ENCODE measurements at places on chromosomes 4 and X.

DNA sequence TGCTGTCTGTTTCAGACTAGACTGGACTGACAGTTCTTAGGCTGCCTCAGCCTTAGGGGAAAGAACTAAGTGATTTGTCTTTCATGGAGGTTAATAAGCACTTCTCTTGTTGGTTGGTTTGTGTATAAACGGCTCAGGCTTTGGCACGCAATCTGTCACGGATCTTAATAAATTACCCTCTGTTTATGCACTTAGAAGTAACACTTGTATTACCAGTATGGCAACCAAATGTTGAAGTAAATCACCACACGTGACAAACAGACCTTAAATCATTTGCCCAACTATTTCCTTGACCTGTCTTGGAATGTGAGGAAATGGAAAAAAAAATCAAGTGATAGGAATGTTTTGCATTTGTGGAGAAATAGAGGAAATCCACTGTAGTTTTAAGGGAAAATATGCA is 69.9 kb downstream of the TEX13A start:
- no peak for DNase-seq

DNA sequence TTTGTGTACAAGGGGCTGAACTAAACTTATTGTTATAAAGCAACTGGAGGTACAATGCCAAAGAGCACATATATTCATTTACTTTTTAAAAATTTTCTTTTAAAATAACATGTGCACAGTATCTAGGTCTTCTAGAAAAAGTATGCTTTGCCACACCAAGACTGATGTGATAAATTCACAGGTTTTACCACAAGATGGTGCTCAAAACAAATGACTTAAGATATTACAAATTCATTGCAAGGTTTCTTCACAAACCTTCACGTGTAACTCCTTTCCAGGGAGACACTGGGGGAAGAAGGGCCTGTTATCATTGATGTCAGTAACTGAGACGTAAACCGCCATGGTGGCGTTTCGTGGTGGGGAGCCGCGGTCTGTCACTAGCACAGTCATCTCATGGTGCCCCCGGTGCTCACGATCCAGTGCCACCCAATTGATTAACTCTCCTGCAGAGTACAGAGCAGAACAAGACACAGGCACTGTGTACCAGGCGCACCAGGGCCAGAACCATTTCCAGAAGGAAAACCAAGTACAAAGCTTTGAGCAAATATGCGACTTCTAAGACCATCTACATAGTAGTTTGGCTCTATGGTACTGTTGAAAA is 162.2 kb downstream of the DCHS2 start:
- DNase-seq = no peak

DNA sequence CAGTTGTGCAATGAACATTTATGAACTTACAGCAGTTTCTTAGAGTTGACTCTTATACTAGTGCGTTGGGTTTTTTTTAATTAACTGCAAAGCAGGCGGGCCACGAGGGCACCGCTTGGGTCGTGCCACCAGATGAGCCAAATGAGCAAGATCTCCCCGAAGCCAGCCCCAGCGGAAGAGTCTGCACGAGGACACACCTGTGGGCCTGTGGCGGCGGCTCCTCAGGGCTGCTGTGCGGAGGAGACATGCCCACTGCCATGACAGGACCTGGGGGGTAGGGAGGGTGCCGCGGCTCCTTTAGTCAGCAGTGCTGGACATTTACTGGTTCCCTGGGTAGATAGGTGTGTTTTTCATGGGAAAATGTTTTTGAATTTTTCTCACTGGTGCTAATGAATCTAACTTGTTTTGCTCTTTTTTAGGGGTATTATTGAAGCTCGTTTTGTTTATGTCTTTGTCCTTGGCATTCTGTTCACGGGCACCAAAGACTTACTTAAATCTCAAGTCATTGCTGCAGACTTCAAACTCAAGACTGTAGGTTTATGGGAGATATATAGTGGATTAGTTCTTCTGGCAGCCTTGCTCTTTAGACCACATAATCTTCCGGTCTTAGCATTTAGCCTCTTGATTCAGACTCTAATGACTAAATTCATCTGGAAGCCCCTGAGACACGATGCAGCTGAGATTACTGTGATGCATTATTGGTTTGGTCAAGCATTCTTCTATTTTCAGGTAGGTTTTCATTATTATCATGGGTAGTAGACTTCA is 31.2 kb downstream of the PIGG start:
- no peak for DNase-seq

- DNase-seq = no peak
Observed at GRCh38 chr4:122960611-122961000, 38.2 kb upstream of the NUDT6 start.

GRCh38 chrX:2928583-2929434 is at the start of gene ARSD:
ARSD (minus strand) TSS chrX:2929339; CDS start chrX:2929275, 64 bp downstream.
- DNase-seq = peak; percentile 34

GRCh38 chr4:139556724-139557555 is 921 bp upstream of the SETD7 start:
- DNase-seq = peak; percentile 75

- no peak for DNase-seq
Observed at GRCh38 chrX:103517246-103517645, 2.0 kb downstream of the RAB40A start.

GRCh38 chrX:152904151-152905080 is 6.5 kb downstream of the ZNF185 start:
- peak; percentile 64 for DNase-seq

- no peak for DNase-seq
Observed at GRCh38 chr4:121272526-121272925, 108.3 kb downstream of the QRFPR start.

DNA sequence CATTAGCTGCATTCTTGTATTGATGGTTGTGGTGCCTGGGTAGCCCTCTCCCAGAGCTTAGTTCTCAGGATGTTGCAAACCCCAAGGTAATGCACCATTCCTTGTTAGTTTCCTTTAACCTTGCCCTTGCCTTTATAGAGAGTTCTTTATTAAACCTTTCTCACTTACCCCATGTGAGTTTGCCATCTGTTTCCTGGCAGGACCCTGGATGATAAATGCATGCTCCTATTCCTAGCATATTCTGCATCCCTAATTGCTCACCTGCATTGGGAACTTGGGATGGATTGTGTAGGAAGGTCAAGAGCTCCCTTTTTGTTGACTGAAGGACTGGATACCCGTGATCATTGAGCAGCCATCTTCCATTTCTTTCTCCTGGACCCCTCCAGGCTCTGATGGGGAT is 59.9 kb upstream of the AP1S2 start:
- DNase-seq = no peak

DNA sequence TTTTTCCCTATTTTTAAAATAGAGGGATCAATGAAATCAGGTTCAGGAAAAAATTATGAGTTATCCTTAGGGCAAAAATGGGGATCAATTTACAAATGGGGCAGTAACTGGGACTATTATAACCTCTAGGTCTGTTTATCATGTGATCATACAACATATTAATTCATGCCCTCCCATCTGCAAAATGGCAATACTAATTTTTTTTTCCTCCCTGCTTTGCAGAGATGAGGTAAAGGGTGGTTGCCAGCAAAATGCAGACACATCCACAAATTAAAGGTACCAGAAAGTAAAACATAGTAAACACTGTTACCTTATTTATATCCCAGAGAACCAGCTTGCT is 467 bp downstream of the HSD17B11 start:
- no peak for DNase-seq

DNA sequence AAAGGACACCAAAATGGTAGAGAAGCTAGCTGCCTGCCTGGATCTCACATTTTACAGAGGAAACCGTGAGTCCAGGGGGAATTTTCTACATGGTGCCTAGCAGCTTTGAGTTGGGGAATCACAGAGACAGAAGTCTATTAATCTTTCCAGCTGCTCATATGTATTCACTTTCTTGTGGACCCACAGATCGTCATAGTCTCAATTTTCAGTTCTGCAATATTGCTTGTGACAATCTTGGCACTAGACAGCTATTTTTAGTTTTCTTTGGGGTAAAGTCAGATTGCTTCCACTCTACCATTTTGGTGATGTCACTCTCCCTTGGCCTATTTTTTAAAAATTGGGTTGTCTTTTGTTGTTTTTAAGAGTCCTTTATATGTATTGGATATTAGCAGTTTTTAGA is 233.4 kb upstream of the STK26 start:
- no peak for DNase-seq

GRCh38 chrX:100687546-100687945 is 43.5 kb downstream of the SRPX2 start:
- DNase-seq = peak; percentile 6

DNA sequence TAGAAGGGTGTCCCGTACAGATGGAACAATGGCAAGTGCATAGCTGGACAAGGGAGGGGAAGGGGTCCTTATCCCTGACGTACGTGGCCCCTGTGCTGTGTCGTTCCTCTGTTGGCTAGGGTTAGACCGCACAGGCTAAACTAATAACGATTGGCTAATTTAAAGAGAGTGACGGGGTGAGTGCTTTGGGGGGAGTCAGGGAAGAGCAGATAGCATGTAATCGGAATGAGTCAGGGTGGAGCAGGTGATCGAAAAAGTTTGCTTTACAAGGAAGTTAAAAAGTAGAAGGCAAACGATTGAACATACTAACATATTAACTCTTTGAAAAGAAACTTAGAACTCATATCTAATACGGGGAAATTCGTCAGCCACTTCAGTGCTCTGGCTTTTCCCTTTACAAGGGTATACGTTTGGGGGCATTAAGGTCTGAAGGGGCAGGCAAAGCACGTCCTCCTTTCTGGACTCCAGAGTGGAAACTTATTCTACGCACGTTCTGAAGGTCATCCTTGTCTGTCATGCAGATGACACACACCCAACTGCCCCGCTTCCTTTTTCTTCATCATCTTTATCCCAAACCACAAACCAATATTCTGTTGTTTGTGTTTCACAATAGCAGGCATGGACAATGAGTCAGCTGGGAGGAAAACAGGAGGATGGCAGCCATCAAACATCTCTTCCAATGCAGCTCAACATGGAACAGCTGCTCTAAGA is 10.2 kb upstream of the CRLF2 start:
- no peak for DNase-seq

GRCh38 chr4:155530857-155531256 is 135.8 kb upstream of the GUCY1A1 start:
- DNase-seq = no peak

DNA sequence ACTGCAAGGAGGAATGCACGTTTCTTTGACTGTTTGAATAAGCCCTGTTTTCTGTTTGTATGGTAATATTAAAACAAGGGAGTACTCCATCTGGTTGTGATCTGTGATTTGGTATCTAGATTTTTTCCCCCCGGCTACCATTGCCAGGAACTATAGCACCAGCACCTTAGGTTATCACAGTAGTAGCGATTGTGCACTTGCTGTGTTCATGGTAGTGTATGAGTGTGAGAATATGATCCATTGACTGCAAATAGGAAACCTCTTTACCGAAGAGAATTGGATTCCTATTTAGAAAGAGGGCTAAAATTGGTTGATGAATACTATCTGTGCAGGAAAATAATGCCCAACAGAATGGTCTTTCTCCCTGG is 69.9 kb downstream of the LARP7 start:
- no peak for DNase-seq

DNA sequence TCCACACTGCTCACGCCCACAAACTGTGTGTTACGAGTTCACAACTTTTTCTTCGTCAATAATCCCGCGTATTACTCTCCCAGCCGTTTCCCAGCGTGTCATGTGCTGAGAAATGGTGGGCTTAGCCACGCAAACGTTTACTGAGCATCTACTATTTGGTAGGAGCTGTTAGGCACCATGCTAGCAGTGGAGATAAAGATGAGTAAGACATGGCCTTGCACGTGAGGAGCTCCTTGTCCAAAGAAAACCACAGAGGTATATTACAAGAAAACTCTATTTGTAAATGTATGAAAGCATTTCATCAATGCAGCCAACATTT is 821 bp upstream of the TMEM128 start:
- DNase-seq = no peak

GRCh38 chr4:144509088-144510015 is 136.6 kb upstream of the HHIP start:
- DNase-seq = no peak

DNA sequence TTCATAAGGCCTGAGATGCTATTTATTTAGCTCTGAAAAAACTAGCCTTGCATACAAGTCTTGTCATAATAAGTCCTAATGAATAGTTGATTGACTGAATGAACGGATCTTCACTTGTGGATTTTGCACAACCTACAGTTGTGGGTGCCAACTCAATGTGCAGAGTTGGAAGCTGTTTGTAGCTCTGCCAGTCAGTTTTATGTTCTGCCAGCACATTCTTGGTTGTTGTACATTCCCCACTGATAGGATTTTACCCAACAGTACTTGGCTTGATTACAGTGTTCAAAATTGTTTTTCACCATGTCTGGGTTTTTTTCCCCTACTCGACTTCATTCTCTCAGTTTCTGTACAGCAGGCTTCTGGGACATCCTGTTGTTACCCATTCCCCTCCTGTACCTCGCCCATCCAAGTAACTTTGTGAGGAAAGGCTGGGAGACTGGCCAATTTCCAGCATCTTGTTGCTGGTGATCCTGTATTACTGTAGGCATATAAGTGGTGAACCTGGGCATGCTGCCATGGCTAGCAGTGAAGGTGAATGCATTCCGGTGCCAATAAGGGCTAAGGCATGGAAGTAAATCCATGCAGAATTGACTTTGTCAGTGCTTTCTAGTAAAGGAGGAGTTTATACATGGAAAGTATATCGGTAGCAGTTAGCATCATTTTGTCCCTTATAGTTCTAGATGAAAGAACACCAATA is 22.8 kb downstream of the IL1RAPL1 start:
- DNase-seq = no peak

DNA sequence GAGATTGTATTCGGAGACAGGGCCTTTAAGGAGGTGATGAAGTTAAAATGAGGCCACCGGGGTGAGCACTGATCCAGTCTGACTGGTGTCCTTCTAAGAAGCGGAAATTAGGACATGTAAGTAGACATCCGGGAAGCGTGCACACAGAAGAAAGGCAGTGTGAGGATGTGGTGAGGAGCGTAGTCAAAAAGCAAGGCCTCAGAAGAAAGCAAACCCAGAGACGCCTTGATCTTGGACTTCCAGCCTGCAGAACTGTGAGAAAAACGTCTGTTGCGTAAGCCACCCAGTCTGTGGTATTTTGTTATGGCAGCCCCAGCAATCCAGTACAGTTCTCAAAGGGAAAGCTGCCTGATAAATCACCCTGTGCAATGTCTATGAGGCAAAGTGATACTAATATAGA is 153.5 kb downstream of the KCNIP4 start:
- no peak for DNase-seq

- no peak for DNase-seq
Observed at GRCh38 chr4:108831886-108832285, 69.0 kb upstream of the ETNPPL start.

GRCh38 chr4:140150636-140150885 is 3.4 kb downstream of the MAML3 start:
- DNase-seq = no peak

- DNase-seq = no peak
Observed at GRCh38 chr4:59249110-59249509, 1951.0 kb upstream of the ADGRL3 start.

DNA sequence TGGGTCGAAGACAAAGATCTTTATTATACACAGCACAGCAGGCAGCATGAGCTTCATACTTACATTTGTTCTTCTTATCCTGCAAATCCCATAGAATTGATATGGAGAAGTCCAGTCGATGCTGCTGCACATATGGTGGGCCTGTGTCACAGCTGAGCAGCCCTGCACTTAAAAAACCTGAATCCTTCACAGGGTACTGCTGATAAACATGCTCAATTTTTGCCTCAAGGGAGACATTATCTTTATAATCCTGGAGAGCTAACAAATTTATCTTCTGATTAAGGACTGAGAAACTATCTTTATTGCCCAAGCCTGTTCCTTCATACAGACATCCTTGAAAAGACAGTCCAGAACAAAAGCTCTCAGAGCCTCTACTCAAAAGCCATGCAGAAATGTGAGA is 434.4 kb upstream of the FAM47C start:
- no peak for DNase-seq

- no peak for DNase-seq
Observed at GRCh38 chr4:10006601-10007435, 14.5 kb downstream of the SLC2A9 start.

- DNase-seq = no peak
Observed at GRCh38 chr4:144732584-144733428, 86.8 kb downstream of the HHIP start.

Measured in germinal center (tissue), 1 donor.